Erythroblast (primary cell): ENCODE measurements at places on chromosomes 13 and 19.

DNA sequence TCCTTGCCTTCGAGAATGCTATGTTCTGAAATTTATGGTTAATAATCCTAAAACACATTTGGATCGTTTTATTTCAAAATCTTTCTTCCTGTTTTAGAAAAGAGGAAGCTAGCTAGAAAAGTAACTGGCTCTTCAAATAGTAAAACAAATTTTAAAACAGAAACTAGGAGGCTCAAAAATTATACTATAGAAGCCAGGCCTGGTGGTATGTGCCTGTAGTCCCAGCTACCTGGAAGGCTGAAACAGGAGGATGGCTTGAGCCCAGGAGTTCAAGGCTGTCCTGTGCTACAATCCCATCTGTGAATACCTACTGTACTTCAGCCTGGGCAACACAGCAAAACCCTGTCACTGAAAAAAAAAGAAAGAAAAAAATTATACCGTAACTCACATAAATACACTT, 57.9 kb downstream of the ELF1 start:
- no peak for DNase-seq

DNA sequence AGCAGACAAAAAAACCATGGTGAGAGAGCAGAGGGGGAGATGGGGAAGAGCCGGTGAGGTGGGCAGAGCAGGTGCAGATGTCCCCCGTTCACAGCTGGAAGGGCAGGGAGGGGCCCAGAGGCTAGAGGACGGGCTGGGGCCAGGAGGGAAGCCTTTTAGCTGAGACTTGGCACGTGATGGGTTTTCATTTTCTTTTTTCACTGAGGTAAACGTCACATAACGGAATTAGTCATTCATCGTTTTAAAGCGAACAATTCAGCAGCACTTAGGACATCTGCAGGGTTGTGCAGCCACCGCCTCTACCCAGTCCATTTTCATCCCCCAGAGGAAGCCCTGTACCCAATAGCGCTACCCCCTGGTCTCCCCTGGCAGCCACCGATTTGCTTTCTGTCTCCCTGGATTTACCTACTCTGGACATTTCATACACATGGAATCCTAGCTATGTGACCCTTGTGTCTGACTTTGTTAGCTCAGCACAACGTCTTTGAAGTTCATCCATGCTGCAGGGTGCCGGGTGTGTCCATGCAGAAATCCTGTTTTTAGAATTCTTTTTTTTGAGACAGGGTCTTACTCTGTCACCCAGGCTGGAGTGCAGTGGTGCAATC, 16.0 kb upstream of the EMC10 start:
- no peak for DNase-seq

GRCh38 chr13:23654111-23655110, 84.2 kb downstream of the TNFRSF19 start:
- DNase-seq: no peak

DNA sequence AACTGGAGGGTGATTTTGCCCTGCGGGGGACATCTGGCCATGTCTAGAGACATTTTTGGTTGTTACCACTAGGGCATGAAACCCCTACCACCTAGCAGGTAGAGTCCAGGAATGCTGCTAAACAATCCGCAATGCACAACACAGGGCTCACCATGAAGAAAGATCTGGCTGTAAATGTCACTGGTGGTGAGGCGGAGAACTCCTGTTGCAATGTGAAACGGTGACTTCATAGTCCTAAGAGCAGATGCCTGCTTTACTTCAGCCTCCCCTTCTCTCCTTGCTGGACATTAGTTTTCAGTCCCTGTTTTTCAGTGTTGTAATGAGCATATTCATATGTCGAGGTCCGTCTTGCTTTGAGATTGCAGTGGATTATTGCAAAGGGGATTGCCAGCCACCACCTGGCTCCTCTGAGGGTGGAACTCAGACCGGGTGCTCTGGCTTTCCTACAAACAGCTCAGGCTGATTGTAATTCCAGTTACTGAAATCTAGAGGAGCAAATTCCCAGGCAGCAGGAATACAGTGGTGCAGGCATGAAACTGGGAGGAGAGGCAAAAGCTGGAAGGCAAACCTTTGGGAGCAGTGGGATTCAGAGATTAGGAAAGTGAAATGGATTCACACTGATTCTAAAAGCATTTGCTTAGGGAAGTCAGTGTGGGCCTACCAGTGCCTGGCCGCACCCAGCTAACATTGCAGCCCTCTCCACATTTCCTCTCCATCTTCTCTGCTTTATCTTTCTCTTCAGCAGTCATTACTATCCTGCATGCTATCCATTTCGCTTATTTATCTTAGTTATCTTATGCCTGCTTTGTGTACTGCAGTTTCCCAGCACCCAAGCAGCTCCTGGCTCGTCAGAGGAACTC, 76.1 kb upstream of the PCDH8 start:
- no peak for DNase-seq

GRCh38 chr13:26246154-26246553, 7.8 kb upstream of the CDK8 start:
- DNase-seq: no peak

- DNase-seq: no peak
These were observed 492.4 kb downstream of the DACH1 start for GRCh38 chr13:71374471-71375049.

- DNase-seq: peak; percentile 60
These were observed 97.3 kb downstream of the SERP2 start for GRCh38 chr13:44470638-44471562.

GRCh38 chr13:86906127-86906874, 764.9 kb upstream of the SLITRK5 start:
- DNase-seq: no peak

- no peak for DNase-seq
These were observed 212.8 kb downstream of the SLITRK6 start for GRCh38 chr13:85586422-85586831.

DNA sequence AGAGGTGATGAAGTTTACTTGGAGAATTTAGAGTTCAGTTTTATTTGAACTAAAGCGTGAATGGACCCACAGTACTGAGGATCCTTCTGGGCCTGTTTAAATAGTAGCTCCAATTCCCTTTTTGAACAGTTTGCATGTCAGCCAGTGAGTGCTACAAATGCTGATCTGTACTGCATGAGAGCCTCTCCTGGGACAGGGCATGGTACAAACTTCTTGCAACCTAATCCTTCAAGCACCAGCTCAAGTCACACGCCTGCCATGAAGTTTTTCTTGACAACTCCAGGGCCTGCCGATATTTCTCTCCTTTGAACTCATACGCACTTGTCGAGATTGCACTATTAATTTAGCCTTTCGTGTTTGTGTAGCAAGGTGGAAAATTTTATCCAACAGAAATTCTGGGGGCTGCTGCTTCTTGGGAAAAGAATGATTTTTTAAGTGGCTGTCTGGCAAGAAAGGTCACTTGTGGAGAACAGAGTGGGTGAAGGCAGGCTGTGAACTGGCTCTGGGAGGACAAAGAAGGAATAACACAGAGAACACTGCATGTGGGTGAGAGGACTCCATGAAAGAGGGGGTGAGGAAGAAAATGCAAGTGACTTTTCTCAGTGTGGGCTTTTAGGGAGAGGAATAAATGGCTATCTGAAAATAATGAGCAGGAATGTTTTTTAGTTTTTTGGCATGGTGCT, 192.5 kb downstream of the NDFIP2 start:
- no peak for DNase-seq

DNA sequence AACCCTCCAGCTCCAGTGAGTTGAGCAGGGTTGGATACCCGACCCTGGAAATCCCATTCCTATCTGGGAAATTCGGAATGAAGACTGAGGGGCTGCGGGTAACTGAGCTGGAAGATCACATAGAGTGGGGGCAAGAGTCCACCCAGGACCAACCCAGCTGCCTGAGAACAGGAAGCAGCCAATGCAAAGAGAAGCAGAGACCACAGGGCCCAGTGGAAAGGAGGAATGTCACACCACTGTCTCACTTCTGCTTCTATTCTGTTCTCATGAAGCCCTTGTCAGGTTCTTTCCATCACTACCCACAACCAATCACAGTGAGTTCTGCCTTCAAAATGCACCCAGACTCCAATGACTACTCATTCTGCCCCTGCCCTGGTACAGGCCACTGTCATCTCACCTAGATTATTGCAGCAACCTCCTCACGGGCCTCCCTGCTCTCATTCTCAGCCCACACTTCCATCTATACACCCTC, 15.3 kb downstream of the DYRK1B start:
- no peak for DNase-seq

DNA sequence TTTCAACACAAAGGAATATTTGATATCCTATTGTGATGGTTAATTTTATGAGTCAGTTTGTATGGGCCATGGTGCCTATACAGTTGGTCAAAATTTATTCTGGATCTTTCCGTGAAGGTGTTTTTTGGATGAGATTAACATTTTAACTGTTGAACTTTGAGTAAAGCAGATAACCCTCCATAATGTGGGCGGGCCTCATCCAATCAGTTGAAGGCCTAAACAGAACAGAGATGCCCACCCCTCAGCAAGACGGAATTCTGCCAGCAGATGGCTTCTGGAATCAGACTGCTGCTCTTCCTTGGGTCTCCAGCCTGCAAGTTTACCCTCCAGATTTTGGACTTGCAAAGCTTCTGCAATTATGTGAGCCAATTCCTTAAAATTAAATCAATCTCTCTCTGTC, 16.0 kb downstream of the CSNK1A1L start:
- no peak for DNase-seq

DNA sequence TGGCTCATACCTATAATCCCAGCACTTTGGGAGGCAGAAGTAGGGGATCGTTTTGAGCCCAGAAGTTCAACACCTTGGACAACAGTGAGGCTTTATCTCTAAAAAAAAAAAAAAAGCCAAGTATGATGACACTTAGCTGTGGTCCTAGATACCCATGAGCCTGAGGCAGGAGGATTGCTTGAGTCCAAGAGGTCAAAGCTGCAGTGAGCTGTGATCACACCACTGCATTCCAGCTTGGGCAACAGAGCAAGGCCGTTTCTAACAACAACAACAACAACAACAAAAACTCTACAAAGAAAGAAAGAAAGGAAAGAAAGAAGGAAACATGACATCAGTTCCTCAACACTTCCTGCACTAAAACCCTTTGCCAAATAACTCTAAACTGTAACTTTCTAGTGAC, 265.1 kb upstream of the DACH1 start:
- no peak for DNase-seq

DNA sequence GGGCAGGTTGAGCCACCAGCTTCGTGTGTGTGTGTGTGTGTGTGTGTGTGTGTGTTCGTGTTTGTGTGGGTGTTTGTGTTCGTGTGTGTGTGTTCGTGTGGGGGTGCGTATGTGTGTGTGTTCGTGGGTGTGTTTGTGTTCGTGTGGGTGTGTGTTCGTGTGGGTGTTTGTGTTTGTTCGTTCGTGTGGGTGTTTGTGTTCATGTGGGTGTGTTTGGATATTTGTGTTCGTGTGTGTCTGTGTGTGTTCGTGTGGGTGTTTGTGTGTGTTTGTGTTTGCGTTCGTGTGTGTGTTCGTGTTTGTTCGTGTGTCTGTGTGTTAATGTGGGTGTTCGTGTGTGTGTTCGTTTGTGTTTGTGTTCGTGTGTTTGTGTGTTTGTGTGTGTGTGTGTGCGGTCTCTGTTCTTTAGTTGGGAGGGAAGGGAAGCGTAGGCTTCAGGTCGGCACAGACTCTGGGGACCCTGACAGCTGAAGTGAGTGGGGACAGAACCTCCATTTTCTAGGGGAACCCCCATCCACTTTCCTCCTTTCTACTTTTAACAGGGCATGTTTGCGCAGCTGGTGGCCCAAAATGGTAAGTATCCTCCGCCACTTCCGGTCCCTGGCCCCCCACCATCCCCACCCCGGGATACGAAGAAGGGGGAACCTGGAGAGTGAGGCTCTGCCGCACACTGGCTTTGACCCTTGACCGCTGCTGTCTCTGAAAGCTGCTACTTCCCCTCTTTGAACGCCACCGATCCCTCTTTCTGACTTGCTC, 1.6 kb downstream of the TNFSF9 start:
- no peak for DNase-seq

DNA sequence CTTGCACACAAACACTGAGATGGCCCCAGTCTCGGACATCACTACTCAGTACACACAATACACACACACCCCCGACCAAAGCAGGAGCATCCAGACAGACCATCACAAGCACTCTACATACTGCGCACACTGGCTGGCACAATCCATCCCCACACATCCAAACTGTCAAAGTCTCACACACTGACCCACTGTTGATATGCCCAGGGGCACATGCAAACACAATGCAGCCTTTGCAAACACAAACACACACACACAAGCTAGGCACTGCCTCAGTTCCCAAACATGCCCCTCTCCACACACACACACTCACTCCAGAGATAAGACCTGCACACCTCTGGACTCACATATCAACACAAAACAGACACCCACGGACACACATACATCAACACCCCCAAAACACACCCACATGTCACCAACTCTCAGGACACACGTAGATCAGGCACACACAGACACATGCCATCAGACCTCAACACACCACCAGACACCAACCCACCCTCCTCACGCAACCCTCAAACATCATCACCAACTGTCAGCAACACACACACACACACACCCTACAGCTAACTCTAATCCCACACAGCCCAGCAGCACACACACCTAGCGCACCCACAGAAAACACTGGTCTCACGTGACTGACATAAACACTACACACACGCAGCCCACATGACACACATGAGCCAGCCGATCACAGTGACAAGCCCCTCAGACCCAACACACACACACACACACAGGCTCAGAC, 1.9 kb downstream of the BBC3 start:
- peak; percentile 86 for DNase-seq
